ENCODE measurements at places on chromosomes 7 and 10.

DNA sequence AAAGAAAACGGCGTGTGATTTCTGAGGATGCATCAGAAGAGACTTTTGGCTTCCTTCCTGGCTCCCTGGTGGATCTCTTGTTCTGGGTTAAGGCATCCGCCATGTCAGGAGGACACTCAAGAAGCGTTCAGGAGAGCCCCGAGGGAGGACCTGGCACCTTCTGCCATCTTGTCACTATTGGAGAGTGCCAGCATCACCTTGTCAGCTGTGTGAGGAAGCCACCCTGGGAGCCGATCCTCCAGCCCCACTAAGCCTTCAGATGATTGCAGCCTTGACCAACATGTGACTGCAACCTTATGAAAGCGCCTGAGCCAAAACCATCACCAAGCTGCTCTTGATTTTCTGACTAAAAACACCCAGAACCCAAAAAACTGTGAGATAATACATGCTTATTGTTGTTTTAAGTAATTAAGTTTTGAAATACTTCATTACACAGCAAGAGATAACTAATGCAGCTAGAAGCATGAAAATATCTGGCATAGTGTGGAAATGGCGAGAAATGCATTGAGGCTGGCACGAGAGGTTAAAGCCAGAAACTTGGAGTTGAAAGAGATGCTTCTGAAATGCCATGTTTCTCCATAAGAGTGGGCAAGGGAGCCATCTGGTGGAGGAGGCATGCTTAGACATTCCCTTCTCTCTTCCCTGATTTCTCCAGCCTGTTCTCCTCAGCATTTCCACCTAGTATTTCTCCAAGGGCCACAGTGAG is 5.4 kb upstream of the ZFYVE27 start:
- DNase-seq: peak; percentile 10

GRCh38 chr7:133993547-133993946 is 133.6 kb upstream of the LRGUK start:
- DNase-seq: no peak

GRCh38 chr10:117745301-117745700 is 202.8 kb downstream of the EMX2 start:
- no peak for DNase-seq

- no peak for DNase-seq
These were observed 8.8 kb downstream of the PPIF start for GRCh38 chr10:79356104-79356503.

GRCh38 chr7:88346357-88346756 is 39.7 kb upstream of the STEAP4 start:
- DNase-seq: no peak

- no peak for DNase-seq
These were observed 47.8 kb upstream of the FIGNL1 start for GRCh38 chr7:50497968-50498367.

- DNase-seq: no peak
These were observed 19.3 kb upstream of the GPER1 start for GRCh38 chr7:1068619-1069018.

DNA sequence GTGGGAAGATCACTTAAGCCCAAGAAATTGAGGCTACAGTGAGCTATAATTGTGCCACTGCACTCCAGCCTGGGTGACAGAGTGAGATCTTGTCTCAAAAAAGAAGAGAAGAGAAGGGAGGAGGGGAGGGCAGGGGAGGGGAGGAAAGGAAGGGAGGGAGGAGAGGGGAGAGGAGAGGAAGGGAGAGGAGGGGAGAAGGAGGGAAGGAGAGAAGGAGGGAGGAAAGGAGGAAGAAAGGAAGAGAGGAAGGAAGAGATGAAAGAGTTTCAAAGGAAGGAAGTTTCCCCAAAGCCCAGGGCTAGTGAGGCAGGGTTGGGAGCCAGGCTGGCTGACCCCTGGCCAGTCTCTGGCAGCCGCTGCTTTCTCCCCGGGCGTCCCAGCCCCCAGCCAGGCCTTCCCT is 32.6 kb downstream of the EPHB4 start:
- no peak for DNase-seq

GRCh38 chr7:99943641-99944496 is 14.4 kb upstream of the GJC3 start:
- DNase-seq: no peak

GRCh38 chr7:137728426-137728825 is 118.3 kb downstream of the DGKI start:
- no peak for DNase-seq

DNA sequence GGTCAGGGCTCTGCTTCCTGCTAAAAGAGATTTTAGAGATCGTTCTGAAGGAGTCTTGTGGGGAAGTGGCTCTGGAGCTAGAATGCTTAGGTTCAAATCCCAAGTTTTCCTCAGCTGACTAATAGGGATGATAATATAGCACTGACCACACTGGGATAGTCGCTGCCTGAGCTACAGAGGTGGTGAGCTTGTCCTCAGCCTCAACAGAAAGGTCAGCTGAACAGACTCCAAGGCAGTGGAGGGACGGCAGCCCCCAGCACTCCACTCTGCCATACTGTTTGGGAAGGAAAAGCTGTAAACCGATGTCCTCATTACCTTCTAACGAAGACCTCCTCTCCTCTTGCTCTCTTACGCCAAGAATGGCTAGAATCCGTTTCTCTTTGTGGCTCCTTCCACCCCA is 36.2 kb downstream of the KAT6B start:
- DNase-seq: no peak

GRCh38 chr10:33952692-33953360 is 618.4 kb upstream of the NRP1 start:
- DNase-seq: no peak
